ENCODE measurements at places on chromosomes 6 and 20.

DNA sequence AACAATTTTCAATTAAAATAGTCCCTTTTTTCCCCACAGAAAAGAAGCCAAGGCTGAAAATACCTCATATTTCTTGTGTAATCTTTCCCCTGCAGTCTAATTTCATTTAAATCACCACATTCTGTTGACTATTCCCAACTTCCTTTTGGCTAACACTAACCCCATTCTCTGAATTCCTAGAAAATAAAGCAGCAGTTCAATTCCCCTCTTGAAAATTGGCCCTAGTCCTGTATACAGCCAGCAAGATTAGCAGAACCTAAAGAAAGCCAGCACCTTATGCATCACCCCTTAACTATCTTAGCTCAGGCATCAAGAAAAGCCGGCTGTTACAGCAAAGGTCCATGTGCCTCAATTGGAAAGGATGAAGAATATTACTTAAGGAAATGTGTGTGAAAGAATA is 69.7 kb downstream of the MDN1 start:
- no peak for DNase-seq

- DNase-seq, result no peak
Measured at GRCh38 chr6:153947808-153948447, 91.1 kb upstream of the OPRM1 start.

DNA sequence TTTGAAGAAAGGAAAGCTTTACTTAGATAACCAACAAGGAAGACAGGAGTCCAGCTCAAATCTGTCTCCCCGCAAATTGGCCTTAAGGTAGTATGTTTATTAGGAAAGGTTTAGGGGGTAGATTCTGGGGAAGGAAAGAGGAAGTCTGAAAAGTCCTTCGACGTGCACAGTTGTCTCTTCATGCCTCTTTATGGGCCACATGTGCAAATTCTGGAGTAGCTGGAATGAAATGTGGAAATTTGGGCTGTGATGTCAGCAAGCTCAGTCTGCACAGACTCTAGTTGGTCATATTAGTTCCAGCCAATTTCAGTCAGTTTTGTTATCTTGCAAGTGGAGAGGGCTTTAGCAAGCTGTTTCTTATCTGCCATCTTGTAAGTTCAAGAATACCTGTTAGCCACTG is 50.1 kb downstream of the NUP153 start:
- DNase-seq, result no peak

DNA sequence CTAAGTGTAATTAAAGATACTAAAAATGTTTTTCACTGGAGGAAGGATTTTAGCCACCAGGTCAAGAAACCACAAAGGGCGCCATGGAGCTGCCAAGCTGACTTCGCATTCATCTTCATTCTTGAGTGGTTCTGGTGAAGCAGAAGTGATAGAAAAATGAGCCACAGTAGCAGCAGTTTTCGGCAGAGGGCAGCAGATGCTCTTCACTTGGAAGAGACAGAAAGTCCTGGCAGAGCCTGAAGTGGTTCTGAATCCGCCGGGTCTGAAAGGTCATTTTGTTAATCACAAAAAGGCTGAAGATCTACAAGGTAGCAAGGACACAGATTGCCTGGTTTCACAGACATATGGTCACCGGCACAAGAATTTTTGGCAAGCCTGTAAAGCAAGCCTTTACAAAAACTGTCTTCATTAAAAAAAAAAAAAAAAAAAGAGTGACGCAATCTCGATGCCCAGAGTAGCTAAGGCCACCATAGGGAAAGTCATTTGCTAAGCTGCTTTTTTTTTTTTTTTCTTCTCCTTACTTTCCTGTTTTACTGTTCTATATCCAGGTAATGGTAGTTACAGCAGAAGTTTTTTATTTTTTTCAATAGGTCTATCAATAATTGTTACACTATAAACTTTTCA is 345.1 kb upstream of the AGPAT4 start:
- DNase-seq, result no peak

DNA sequence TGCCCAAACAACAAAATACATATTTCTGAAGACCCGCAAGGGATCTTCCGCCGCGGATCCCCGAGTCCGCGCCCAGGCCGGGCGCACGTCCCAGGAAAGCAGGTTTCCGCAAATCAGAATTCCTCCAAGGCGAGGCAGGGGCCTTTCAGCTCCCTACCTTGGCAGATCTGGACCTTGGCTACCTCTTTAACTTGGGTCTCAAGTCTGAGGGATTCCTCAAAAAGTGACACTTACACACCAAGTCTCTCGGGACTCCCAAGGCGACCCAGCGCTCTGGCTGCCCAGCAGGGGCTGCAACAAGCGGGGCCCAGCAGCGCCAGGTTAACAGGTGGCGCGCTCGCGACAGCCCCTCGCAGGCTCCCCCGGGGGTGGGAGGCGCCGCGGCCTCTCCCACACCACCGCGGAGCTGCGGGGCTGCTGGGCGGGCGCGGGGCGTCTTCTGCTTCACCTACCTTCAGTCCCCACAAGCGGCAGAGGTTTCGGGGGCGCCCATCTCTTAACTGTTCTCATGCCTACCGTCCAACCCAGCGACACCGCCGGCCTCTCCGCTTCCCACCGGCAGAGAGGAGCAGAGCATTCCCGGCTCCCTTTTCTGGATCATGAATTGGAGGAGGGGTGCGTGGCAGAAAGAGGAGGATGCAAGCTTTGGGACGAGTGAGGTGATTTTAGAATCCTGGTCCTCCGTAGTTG is 414 bp downstream of the SIM1 start:
- no peak for DNase-seq

- no peak for DNase-seq
Measured at GRCh38 chr6:64090352-64090751, 454.8 kb downstream of the PHF3 start.

GRCh38 chr6:127514773-127515227 is 4.3 kb downstream of the MTCL3 start:
- peak; percentile 70 for DNase-seq

- DNase-seq, result no peak
Measured at GRCh38 chr20:49306903-49307620, 29.2 kb upstream of the ZNFX1 start.

GRCh38 chr6:138450445-138450844 is 46.4 kb downstream of the HEBP2 start:
- no peak for DNase-seq

DNA sequence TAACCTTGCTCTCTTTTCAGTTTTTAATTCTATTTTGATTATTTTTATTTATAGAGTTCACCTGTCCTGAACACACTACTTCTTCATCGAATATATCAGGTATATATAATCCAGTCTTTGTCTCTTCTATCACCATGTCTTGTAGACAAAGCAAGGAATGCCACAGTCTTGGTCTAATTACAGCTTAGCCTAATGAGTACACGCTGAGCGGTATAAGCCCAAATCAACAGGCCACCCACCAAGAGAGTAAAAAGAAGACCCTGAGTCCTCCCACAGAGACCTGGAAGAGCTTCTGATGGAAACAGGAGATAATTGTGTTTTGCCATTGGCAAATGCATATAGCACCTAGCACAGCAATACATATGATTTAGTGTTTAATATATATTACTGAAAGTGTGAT is 68.7 kb upstream of the TCF21 start:
- DNase-seq, result no peak

GRCh38 chr6:49892280-49892679 is 25.9 kb upstream of the CRISP1 start:
- DNase-seq, result no peak

- no peak for DNase-seq
Measured at GRCh38 chr20:37454636-37455385, 66.2 kb upstream of the NNAT start.

- DNase-seq, result peak; percentile 77
Measured at GRCh38 chr6:157980288-157981131, 1.2 kb upstream of the SYNJ2 start.

DNA sequence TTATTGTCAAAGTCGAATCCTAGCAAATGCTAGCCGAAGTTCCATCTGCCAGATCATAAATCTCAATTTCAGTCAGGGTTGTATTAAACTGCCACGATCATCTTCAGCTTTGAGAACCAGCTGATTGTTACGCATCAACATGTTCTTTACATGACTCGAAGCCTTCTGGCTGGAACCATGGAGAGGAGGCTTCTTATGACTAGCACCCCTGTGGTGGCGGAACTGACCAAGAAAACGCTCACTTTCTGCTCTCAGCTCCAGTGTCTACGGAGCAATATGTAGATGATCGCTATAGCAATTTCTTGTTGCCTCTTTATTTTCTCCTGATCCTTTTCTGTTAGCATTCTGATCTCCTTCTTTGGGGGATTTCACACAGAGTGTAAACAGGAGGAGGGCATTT is 479.4 kb upstream of the SLC35B3 start:
- DNase-seq, result no peak

- no peak for DNase-seq
Measured at GRCh38 chr6:91575032-91575431, 988.2 kb upstream of the MAP3K7 start.

DNA sequence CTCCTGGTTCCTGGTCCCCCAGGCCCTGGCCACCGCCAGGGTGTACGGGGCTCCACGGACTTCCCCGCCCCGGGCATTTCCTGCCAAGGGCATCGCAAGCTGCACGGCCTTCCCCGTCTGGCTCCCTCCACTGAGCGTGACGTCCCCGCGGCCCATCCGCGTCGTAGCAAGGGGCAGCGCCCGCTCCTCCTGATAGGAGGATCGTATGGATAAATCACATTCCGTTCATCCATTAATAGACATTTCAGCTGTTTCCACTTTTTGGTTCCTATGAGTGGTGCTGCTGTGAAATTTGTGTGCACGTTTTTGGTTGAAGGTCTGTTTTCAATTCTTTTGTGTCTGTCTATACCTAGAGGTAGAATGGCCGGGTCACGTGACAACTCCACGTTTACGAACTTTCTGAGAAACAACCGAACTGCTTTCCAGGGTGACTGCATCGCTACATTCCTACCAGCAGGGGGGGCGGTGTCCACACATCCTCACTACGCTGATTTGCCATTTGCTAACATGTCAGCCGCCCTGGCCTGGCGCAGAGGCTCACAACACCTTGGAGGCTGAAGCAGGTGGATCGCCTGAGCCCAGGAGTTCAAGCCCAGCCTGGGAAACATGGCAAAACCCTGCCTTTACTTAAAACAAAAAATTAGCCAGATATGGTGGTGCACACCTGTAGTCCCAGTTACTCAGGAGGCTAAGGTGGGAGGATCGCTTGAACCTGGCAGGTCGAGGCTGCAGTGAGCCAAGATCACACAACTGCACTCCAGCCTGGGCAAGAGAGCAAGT is 37.7 kb downstream of the KCNQ2 start:
- peak; percentile 90 for DNase-seq

GRCh38 chr20:1657556-1658334 is at the start of gene SIRPG:
TSS of gene SIRPG (minus strand) at chr20:1657779. CDS start at chr20:1657714, 65 bp downstream.
- DNase-seq, result peak; percentile 71

DNA sequence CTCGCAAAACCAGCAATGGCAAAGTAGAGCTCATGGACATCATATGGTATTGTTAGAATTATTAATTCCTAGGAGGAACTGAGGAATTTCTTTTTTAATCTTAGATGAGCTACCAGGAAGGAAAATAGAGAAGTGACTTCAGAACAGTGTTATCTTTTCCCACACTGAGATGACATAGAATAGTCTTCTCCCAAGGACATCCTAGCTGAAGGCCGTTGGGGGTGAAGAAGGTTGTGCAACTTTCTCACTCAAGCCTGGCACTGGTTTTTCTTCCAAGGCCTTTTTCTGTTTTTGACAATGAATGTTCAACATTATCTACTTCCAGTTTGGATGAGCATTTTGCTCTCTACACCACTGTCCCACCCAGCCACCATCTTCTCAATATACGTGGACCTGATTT is 35.8 kb upstream of the MAS1 start:
- no peak for DNase-seq

- DNase-seq, result no peak
Measured at GRCh38 chr20:8425016-8425415, 292.9 kb downstream of the PLCB1 start.

- no peak for DNase-seq
Measured at GRCh38 chr20:61748376-61748775, 317.3 kb downstream of the TAF4 start.
